ENCODE measurements at places on chromosomes 6 and 20.

GRCh38 chr20:475463-476357, 13.4 kb upstream of the TBC1D20 start:
- DNase-seq, result no peak

DNA sequence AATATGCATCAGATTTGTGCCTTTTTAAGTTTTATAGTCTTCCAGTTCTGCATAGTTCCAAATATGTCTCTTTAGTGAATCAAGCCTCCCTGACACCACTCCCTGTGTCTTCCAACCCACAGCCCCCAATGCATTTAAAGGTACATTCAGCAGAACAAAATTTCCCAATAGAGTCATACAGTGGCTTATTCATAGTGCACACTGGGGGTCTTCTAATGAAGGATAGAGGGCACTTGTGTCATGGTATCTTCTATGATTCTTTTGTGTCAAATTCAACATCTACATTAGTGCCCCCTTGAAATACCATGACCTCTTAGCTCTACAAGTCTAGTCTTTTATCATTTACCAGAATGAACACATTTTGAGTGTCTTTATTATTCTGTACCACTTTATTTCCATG, 33.8 kb downstream of the FLRT3 start:
- DNase-seq, result no peak

- no peak for DNase-seq
Observed at GRCh38 chr6:63643862-63644261, 8.3 kb downstream of the PHF3 start.

GRCh38 chr6:30759575-30760239, 15.4 kb upstream of the IER3 start:
- DNase-seq, result no peak

GRCh38 chr20:38498909-38499308, 26.3 kb downstream of the RALGAPB start:
- no peak for DNase-seq

GRCh38 chr6:134951494-134952263, 1.8 kb upstream of the ALDH8A1 start:
- DNase-seq, result no peak

DNA sequence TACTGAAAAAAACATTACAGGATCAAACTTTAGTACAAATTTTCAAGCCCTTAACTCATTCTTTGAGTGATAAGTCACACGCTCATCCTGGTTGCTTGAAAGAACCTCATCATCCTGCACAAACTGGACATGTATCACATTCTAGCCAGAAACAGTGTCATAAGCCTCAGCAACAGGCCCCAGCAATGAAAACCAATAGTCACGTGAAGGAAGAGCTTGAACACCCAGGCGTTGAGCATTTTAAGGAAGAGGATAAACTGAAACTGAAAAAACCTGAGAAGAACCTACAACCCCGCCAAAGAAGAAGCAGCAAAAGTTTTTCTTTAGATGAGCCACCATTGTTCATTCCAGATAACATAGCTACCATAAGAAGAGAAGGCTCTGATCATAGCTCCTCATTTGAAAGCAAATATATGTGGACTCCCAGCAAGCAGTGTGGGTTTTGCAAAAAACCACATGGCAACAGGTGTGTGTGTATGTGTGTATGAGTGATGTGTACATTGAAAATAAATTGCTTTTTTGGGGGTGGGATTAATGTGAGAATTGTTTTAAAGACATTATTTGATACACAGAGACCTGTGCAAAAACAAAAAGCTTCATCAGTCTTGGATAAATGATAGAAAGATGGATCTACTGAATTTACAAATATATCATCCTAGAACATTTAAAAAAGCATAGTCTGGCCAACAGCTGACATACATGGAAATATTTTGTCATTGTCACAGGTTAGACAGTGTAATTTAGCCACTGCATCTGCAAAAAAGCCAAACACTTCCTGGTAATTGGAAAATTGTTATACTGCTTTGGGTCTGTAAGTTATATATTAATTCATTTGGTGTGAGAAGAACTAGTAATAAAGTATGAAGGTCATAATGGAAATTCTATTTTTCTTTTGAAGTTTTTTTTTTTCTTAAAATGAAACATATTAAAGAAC, 50.1 kb downstream of the PHF3 start:
- DNase-seq, result no peak

DNA sequence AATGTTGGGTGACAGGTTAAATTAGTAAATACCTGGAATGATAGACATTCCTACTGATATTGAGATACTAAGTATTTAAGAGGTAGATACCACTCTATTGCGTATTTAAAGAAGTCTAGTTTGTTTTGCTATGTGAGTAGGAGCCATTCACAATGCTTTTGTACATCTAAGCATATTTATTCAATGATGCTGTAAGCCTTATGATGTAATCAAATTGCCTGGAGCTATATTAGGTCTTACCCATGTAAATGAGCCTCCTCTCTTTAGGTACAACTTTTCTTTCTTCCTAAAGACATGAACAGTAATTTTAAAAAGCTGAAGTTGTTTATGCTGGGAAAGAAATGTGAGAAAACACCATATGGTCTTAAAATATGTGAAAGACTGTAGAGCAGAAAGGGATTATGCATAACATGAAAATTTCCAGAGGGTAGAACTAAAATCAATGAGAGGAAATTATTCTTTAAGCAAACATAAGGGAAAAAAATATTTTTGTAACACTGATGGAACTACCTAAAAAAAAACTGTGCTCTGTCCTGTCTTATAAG, 526.7 kb downstream of the EPHA7 start:
- no peak for DNase-seq

- DNase-seq, result no peak
Observed at GRCh38 chr6:155319902-155320301, 5.6 kb upstream of the TFB1M start.

GRCh38 chr6:32623693-32624092, 13.5 kb upstream of the HLA-DQA1 start:
- DNase-seq, result no peak

DNA sequence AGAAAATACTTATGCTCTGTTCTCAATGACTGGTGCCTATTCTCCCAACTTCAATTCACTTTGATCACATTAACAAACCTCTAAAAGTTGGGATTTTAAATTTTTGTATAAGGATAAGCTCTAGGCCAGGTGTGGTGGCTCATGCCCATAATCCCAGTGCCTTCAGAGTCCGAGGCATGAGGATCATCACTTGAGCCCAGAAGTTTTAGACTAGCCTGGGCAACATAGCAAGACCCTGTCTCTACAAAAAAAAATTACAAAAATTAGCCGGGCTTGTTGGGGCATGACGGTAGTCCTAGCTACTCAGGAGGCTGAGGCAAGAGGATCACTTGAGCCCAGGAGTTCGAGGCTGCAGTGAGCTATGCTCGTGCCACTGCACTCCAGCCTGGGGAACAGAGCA, 3.9 kb downstream of the SSR1 start:
- no peak for DNase-seq

GRCh38 chr20:2659547-2659946, 4.5 kb downstream of the IDH3B start:
- no peak for DNase-seq

GRCh38 chr6:38755874-38756273, 40.8 kb downstream of the DNAH8 start:
- DNase-seq, result no peak

DNA sequence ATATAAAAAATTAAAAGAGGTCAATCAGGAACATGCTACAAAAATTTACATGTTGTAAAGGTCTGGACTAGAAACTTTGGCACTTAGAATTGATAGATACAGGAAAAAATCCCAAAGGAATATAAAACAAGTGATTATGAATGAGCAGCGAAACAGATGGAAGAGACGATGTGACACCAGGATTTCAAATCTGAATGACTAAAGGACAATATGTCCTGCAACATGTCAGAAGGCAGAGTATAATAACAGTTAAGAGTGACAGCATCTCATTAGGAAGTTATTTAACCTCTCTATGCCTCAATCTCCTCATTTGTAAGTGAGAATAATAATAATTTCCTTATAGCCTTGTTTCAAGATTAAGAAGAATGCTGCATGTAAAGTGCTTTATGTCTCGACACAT, 50.3 kb downstream of the FRK start:
- DNase-seq, result no peak

GRCh38 chr6:128179876-128180438, 279.1 kb upstream of the THEMIS start:
- DNase-seq, result no peak

- DNase-seq, result no peak
Observed at GRCh38 chr6:112296122-112296521, 41.8 kb upstream of the LAMA4 start.

- DNase-seq, result peak; percentile 42
Observed at GRCh38 chr20:62668441-62669027, 26.2 kb downstream of the SLCO4A1 start.

DNA sequence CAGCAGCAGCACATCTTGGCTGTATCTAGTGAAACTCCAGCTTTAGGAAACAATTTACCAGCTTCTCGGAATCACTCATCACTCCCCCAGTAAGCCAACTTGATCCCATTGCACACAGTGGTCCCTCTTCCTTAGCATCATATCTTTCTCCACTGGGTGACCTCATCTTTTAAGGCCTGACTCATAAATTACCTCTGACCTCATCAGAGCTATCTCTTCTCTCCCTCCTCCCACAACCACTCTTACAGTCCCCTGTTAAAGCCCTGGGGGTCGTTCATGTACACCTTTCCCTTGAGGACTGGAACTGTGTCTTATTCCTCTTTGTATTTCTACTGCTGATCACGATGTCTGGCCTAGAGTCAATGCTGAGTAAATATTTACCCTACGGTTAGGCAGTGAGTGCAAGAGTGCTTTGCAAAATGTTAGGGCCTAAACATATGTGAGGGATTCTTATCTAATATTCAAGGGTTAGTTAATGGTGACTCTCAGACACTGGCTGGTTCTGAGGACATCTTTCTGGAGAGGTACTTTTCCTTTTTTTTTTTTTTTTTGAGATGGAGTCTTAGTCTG, 187.2 kb downstream of the LRFN2 start:
- DNase-seq, result no peak

DNA sequence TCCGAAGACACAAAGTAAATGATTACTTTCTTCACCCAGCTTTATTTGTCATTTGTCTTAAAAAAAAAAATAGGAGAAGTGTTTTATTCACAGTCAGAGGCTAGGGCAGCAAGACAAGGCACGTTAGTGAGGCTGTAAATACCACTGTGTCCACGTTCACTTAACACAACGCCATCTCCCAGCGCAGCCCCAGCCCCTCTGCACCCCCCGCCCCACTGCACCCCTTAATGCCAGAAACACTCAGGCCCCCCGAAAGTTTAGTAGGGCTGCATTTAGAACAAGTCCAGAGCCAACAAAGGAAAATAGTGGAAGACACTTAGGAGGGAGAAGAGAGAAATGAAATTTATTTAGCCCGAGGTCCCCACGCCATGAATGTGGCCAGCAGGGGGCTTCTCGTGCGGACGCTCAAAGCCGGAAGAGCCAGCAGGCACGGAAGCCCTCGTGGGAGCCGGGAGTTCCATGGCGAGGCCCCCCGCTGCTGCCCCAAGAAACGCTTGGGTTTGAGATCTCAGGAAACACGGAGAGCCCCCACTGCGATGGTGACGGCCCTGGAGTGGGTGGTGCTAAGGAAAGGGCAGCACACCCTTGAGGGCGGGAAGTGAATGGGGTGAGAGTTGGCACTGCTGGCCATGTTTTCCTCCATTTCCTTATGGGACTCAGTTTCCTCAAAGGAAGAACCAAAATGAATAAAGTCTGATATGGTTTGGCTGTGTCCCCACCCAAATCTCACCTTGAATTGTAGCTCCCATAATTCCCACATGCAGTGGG, 50.2 kb downstream of the IYD start:
- no peak for DNase-seq
